CD4-positive, alpha-beta T cell treated with Interleukin-4 for 1 hour (primary cell): ENCODE measurements at places on chromosomes 4 and X.

DNA sequence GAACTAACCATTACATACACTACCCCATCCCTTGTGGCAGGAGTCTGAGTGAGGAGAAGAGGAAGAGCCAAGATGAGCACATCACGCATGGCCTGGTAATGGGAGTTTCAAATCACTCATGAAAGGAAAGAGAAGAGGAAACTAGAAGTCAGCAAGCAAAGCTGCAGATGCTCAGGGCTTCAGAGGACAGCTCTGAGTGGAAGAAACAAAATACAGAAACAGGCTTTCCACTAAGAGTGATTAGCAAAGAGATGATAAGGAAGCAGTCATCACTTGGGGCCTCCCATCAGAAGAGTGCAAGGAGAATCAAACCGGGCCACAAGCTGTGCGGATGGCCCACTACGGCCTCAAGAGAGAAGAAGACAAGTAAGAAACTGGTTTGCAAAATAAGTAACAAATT, 25.6 kb downstream of the KDR start:
- DNase-seq, result no peak

GRCh38 chr4:161704040-161704439, 459.8 kb downstream of the FSTL5 start:
- no peak for DNase-seq

- no peak for DNase-seq
Measured at GRCh38 chr4:127249767-127250108, 383.0 kb upstream of the INTU start.

DNA sequence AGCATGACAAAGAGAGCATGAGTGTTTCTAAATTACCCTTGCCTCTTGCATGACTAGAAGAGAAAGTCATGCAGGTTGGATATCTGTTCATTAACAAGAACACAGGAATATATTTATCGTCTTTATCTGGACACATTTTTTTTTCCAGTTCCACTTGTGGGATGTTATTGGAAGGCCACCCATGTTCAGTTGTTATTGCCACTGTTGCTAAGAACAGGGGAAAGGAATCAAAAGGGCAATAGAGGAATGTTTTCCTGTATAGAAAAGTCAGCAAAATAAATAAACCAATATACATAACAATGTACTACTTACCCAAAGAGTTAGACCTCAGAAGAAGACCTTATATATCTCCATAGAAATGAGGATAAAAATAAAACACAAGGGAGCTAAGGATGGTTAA, 270.1 kb downstream of the QDPR start:
- DNase-seq, result no peak

DNA sequence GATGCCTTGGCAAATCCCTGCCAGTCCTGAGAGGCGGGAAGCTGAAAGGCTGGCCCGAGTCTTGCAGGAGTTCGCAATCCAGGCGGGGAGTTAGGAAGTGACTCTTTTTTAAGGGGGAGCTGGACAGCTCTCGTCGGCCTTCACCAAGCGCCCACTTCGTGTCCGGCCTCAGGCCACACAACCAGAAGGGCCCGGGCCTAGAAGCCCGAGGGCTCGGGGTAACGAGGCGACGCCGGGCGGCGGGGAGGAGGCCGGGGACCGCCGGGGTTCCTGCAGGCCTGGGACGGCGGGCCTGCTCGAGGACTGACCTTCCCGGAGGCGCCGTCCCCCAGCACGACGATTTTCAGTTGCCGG, 395 bp downstream of the RAB28 start:
- no peak for DNase-seq
